ENCODE measurements at places on chromosomes 12 and 14.

- DNase-seq, result no peak
Observed at GRCh38 chr14:92952481-92953298, 29.7 kb downstream of the CHGA start.

GRCh38 chr12:107435072-107435471 is 250.5 kb upstream of the PWP1 start:
- no peak for DNase-seq

GRCh38 chr12:113059071-113059595 is 2.6 kb downstream of the DTX1 start:
- no peak for DNase-seq

- DNase-seq, result no peak
Observed at GRCh38 chr12:126107659-126108058, 1042.4 kb downstream of the AACS start.

GRCh38 chr12:62248873-62249272 is 11.3 kb upstream of the USP15 start:
- DNase-seq, result no peak

DNA sequence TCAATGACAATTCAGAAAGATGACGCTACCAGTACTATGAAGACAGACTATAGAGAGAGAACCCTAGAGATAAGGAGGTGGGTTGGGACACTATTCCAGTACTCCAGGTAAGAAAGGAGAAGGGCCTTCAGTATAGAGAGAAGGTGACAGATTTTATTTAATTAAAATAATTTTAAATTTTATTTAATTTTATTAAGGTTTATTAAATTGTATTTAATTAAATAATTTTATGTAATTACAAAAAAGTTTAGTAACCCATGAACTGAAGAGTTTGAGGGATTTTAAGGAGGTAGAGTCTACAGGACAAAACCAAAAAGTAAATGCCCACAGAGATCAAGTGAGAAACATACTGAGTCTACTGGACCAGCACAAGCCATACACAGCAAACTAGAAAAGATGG is 20.3 kb downstream of the TMED10 start:
- no peak for DNase-seq

DNA sequence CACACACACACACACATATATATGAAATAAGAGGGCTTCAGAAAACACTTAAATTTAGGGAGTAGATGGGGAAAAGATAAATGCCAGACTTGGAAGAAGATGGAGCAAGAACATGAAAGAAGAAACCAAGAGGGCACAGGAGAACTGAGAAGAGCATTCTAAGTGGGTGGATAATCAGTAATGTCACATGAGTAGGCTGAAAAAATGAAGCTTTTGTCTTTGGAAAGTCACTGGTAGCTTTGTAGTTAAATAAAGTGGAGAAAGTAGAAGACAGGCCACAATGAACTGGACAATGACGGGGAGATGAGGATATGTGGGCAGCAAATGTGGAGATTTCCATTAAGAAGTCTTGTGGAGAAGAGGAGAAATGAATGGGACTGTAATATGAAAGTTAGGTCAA is 2.2 kb upstream of the ZC2HC1C start:
- DNase-seq, result no peak

GRCh38 chr14:29264865-29265264 is 498.3 kb downstream of the FOXG1 start:
- no peak for DNase-seq

DNA sequence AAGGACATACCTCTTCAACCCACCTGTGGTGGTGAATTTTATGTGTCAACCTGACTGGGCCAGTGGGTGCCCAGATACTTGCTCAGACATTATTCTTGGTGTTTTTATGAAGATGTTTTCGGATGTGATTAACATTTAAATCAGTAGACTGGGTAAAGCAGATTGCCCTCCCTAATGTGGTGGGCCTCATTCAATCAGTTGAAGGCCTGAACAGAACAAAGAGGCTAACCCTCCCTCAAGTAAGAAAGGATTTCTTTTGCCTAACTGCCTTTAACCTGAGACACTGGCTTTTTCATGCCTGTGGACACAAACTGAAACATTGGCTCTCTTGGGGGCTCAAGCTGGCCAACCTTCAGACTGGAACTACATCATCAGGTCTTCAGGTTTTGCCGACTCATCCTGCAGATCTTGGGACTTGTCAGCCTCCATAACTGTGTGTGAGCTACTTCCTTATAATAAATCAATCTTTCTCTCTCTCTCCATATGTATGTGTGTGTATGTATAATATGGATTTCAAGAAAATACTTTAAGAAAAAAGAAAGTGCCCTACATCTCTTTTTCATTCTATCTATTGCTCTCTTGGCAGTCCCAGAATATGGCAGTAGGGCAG is 39.4 kb downstream of the RTN1 start:
- no peak for DNase-seq

DNA sequence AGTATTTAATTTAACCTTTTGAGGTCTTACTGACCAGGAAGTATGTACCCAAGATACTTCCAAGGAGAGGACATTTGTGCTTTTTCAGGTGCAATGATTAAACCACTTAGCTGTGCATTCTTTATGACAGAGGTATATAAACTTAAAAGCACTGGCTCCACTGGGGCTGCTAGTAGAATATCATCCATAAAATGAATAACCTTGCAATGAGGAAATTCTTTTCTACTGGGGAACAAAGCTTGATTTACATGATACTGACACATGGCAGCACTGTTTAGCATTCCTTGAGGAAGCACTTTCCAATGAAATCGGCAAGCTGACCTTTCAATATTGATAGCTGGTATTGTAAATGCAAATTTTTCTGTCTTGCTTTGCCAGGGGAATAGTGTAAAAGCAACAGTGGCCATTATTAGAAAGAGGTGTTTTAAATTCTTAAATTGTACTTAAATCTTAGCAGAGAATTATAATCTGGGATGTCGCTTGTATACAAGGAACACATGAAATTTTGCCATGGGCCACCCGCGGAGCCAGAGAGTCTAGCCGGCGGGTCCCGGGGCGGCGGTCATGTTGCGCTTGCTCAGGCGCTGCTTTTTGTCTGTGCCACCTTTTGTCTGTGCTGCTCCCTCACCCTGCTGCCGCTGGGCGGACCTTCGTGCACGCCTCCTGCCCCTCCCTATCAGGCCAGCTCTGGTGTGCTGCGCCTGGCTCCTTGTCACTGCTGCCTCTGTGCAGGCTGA is 20.9 kb upstream of the BLTP3B start:
- DNase-seq, result no peak

DNA sequence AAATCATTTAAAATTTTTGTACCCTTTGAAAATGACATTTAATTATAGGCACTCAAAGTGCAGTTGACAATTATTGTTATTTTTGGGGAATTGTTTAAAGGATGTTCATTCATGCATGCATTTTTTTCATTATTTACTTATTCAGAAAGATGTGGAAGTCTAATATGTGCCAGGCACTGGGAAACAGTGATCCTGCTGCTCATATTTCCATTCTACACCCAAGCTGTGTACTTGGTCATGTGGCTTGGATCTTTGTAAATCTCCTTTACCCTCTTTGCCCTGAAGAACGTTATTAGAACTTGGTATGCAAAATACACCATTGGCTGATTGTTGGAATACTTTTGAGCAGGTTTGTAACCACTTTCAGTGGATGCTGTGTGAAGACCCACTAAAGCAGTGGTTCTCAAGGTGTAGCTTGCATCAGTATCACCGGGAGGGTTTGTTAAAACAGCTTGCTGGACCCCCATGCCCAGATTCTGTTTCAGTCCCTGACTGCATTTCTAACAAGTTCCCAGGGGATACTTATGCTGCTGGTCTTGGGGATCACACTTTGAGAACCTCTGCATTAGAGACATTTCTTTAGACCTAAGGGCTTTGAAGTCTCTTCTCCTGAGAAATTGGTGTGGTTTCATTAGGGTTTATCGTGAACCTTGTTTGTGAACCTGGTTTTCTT is 47.5 kb downstream of the PRKCH start:
- DNase-seq, result no peak

GRCh38 chr14:57898837-57899572 is 33.1 kb upstream of the SLC35F4 start:
- no peak for DNase-seq

DNA sequence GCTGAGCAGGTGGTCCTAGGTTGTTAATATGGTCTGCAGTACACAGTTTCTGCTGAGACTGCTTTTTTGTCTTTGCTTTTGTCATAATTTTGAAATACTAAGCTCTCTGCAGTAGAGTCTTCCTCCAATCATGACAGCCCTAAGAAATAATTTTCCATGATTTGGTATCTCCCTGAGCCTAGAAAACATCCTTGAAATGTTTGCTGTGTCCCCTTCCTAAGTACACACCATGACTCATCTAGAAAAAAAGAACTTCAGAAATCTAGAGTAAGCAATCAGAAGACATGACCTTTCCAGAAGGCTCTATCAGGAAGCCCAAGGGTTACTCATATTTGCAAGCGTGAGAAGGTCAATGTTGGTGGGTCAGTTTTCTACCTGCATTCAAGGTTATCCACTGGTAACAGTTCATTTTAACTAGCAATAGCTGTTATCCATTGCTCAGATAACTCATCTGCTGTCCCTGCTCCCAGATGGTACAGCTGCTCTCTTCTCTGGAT is 16.4 kb downstream of the DAD1 start:
- DNase-seq, result no peak

GRCh38 chr12:124592050-124592449 is 24.6 kb upstream of the NCOR2 start:
- no peak for DNase-seq

DNA sequence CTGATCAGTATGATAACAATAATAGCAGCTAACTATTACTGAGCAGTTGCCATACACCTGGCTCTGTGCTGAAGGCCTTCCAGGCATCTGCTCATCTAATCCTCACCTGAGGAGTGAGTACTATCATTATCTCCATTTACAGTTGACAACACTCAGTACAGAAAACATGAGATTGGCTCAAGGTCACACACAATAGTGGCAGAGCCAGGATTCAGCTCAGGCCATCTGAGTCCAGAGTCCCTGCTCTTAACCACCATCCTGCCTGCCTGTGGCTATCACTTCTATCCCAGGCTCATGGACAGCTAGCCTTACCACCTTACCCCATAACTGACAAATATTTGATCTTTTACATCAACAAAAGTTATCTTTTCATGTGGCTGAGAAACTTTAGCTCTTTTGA is 155.5 kb downstream of the PPM1H start:
- no peak for DNase-seq

DNA sequence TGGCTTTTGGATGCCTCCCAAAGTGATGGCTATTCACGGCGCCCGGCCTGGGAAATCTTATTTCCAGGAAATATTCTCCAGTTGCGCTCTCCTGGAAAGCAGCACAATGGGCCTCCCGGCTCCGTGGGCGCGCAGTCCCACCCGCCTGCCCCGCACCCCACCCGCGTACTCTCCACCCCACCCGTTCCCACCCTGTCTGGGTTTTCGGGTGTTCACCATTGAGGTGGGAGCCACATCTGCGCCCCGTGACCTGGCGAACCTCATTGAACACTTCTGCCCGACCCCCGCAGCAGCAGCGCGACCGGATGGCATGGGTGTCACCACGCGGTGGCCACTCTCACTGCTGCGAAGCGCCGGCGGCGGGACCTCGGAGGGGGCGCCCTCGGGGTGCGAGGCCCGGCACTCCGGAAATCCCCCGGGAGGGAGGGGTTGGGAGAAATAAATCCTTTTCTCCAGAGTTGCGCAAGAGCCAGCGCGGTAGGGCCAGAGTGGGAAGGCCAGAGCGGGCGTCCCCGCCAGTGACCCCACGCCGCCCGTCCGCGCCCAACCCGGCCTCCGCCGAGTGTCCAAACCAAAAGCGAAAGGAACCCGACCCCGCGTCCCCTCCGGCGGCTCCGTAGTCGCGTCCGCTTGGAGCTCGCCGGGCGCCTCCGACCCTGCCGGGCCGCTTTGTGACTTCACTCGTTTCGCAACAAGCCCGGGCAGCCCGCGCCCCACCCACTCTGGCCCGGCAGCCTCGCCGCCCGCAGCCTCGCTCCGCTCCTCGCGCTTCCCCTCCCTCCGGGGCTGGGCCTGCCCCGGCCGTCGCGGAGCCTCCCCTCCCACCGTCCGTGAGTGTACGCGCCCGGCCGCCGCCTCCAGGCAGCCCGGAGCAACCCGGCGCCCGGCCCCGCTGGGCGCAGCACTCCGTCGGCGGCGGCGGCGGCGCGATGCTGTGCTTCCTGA is at the start of gene DRAM1:
TSS of gene DRAM1 (plus strand) at position 720 of the 945 bp plus-strand sequence. CDS start at position 930, 210 bp downstream.
- DNase-seq, result peak; percentile 65

DNA sequence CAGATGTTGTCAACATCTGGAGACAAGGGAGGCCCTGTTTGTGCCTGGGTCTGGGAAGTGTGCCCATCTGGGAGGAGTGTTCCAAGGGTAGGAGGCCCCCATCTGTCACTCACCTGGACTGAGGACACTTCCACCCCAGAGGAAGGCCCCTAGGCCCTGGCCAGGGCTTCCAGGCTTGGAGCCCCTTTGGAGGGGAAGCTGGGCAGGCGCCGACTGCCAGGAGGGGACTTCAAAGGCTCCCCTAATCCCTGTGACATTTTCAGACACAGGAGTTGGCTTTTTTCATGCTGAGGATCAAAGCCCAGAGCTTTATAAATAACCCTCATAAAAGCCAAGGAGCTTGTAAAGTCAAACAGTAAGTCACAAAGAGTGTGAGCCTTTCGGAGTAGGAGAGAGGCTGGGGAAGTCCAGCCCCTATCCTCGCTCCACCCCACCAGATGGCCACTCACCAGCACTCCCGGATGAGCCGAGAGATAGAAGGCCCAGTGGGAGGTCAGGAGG is 17.6 kb upstream of the FAM222A start:
- no peak for DNase-seq

DNA sequence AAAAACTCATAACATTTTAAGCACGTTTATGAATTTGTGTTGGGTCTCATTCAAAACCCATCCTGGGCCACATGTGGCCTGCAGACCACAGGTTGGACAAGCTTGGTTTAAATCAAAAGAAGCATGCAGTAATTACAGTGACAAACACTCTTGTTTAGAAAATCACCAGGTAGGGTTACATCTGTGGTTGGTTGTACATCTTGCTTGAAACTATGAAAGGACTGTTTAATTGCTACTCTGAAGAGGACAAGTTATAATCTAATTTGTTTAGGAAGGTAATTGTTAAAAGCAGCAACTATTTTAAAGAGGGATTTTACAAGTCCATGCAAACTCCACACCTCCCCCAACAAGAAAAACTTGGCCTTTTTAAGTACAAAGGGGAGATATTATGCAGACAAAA is 4.0 kb downstream of the TRIP11 start:
- DNase-seq, result no peak

GRCh38 chr12:111035578-111036301 is 115.4 kb upstream of the MYL2 start:
- no peak for DNase-seq

DNA sequence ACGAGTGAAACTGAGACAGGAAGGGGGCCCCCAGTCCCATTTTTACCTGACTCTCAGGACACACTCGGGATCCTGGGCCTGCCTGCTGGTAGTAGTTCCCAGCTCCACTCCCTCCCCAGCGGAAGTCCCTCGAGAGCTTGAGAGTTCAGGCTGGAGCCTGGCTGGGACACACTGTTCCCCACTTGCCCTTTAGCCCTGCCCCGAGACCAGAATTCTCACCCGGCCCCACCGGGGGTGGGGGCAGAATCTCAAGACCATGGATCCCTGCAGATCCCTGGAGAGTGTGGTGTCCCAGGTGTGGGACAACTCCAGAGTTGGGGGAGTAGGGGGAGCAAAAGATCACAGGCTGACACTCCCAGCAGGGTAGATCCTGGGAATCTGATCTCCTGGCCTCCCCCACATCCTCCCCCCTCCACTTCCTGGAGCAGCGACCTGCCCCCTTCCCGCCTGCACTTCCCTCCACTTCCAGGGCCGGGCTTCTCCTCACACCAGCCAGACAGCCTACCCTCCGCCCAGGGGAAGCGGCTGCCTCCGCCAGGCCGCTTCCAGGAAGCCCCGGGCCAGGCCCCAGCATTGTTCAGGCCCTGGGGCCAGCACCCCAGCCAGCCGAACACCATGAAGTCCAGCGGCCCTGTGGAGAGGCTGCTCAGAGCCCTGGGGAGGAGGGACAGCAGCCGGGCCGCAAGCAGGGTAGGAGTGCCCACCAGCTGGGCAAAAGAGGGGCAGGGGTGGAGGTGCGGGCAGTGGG is at the start of gene TNS2:
TSS of gene TNS2 (plus strand) at position 495 of the 748 bp plus-strand sequence. CDS start at position 616, 121 bp downstream.
- no peak for DNase-seq

Measured in smooth muscle cell of the brain vasculature (primary cell).